A549 treated with CORT108297 at 1 μM for 4 hours (cell line): ENCODE measurements at places on chromosomes 1 and 21. TPM values are rescaled to one million over a fixed set of nuclear protein-coding genes. Genes with fewer than 3 reads are reported as not detected.

SAMD13 gene
- 0.22 to 0.65 TPM (median 0.40 TPM) in 5 replicates for total RNA-seq

SLAMF9 gene
- 0.13 to 0.83 TPM (median 0.40 TPM) in 5 replicates for total RNA-seq

RIMKLA gene
- total RNA-seq = 0.69 to 1.2 TPM (median 0.84 TPM) in 5 replicates

TAS1R1 gene
- total RNA-seq = not detected in 5 replicates

RGS1 gene
- not detected in 5 replicates for total RNA-seq

ATP1A2 gene
- 0.03 to 0.20 TPM (median 0.07 TPM) in 4 of 5 replicates, not detected in the other for total RNA-seq

FAM78B gene
- total RNA-seq = 0.12 to 0.46 TPM (median 0.33 TPM) in 5 replicates

AGT gene
- total RNA-seq = 0.06 to 0.17 TPM (median 0.09 TPM) in 4 of 5 replicates, not detected in the other

PKP1 gene
- total RNA-seq = 0.03 to 0.05 TPM (median 0.05 TPM) in 5 replicates

PLA2G2C gene
- not detected in 5 replicates for total RNA-seq

NAXE gene
- 133 to 172 TPM (median 169 TPM) in 5 replicates for total RNA-seq

SH2D5 gene
- 12.7 to 18.8 TPM (median 17.1 TPM) in 5 replicates for total RNA-seq

LHX4 gene
- 0.36 to 0.62 TPM (median 0.46 TPM) in 5 replicates for total RNA-seq

TDRD5 gene
- total RNA-seq = 0.03 to 0.06 TPM (median 0.05 TPM) in 4 of 5 replicates, not detected in the other
